ENCODE measurements at places on chromosomes 5 and 9.

GRCh38 chr9:7366121-7366520, 433.5 kb downstream of the DMAC1 start:
- no peak overlapping the region for H3K4me3 ChIP-seq
- no peaks in the 10 kb centered on the region for H3K36me3 ChIP-seq
- H3K27ac ChIP-seq, result no peak overlapping the region

DNA sequence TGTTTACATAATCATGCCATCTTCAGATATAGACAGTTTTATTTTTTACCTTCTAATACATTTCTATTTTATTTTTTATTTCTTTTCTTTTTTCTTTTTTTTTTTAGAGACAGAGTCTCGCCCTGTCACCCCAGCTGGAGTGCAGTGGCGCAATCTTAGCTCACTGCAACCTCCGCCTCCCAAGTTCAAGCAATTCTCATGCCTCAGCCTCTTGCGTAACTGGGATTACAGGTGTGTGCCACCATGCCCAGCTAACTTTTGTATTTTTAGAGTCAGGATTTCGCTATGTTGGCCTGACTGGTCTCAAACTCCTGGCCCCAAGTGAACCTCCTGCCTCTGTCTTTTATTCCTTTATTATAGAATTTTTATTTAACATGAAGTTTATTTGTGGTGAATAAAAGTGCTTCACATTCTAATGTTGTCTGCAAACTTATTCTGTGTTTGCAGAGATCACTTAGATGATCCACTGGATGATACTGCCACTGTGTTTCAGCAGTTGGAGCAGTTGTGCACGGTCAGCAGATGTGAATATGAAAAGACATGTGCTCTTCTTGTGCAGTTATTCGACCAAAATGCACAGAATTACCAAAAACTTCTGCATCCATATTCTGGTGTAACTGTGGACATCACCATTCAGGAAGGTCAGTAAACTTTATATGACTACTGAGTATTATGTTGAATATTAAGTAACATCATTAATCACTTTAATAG, 62.2 kb downstream of the RANBP17 start:
- no peak overlapping the region for H3K4me3 ChIP-seq
- no peaks in the 10 kb centered on the region for H3K4me1 ChIP-seq

DNA sequence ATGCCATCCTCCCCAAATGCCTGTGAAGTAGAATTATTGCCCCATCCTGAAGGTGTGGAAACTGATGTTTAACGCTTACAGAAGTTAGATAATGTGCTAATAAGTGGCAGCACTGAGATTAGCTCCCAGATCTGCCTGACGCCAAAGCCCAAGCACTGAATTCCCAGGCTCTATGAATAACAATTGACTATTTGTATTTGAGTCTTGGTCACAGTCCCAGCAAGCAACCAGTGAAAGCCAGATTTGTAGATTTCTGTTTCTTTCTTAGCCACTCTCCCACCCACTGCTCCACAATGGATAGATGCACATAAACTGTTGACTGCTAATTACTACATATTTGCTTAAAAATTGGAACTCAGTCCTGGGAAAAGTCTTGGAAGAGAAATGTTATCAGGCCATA, 34.4 kb downstream of the FAM240B start:
- H3K36me3 ChIP-seq, result no peaks in the 10 kb centered on the region
- H3K27ac ChIP-seq, result no peak overlapping the region
- no peaks in the 10 kb centered on the region for H3K27me3 ChIP-seq

DNA sequence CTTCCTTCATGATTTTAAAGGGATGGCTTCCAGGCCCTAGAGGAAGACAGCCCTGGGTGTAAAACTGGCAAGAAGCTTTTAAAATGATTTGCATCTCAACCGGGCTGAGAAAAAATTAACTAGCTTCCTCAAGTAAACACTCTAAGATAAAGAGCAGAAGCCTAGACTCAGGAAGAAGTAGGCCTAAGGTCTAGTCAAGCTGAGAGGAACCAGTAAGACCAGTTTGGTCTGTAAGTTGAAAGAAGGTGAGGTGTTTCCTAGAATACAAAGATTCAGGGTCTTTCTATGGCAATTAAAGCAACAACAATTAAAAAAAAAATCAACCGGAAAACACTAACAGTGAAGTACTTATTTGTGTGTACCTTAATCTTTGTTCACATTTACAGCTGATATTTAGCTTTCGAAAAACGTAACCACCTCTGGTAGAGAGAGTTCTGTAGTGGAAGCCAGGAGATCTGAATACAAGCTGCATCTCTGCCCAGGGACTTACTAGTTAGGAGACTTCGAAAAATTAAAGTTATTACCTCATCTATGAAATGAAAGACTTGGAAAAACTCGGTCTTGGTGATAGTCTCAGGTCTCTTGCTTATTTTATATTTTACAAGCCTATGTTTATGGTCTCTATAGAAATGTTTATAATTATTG, 75.7 kb downstream of the TUSC1 start:
- H3K4me1 ChIP-seq, result no peaks in the 10 kb centered on the region
- no peak overlapping the region for H3K27ac ChIP-seq
- H3K4me3 ChIP-seq, result no peak overlapping the region
- no peak for DNase-seq
- no peaks in the 10 kb centered on the region for H3K36me3 ChIP-seq

GRCh38 chr5:59001154-59001553, 418.3 kb downstream of the RAB3C start:
- no peak overlapping the region for H3K4me3 ChIP-seq
- peaks cover 6% of the 10 kb centered on the region for H3K36me3 ChIP-seq
- no peaks in the 10 kb centered on the region for H3K4me1 ChIP-seq
- H3K27me3 ChIP-seq, result no peaks in the 10 kb centered on the region
- no peak overlapping the region for H3K27ac ChIP-seq
